ENCODE measurements at places on chromosomes 3 and 15. TPM values are rescaled to one million over a fixed set of nuclear protein-coding genes. Genes with fewer than 3 reads are reported as not detected.

GRCh38 chr15:72249142-72249810 is 18.3 kb upstream of the PKM start:
- no peak for DNase-seq

GRCh38 chr3:58176827-58177489 is 33.8 kb downstream of the DNASE1L3 start:
- DNase-seq = no peak

DNA sequence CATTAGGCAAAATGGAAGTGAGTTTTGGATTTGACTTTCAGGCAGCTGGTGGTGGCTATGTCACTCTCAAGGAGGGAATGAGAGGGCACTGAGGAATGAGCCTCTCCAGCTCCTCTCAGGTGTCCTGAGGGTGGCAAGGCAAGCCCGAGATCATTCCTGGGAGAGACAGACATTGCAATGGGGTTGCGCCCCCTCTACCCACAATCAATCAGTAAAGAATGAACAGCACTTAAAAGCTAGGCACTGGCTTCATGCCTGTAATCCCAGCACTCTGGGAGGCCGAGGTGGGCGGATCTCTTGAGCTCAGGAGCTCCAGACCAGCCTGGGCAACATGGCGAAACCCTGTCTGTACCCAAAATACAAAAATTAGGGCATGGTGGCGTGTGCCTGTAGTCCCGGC is 14.1 kb upstream of the SHF start:
- DNase-seq = no peak

Gene TEX55
- not detected for total RNA-seq

GRCh38 chr3:143672396-143673165 is 175.7 kb downstream of the SLC9A9 start:
- DNase-seq = no peak

DNA sequence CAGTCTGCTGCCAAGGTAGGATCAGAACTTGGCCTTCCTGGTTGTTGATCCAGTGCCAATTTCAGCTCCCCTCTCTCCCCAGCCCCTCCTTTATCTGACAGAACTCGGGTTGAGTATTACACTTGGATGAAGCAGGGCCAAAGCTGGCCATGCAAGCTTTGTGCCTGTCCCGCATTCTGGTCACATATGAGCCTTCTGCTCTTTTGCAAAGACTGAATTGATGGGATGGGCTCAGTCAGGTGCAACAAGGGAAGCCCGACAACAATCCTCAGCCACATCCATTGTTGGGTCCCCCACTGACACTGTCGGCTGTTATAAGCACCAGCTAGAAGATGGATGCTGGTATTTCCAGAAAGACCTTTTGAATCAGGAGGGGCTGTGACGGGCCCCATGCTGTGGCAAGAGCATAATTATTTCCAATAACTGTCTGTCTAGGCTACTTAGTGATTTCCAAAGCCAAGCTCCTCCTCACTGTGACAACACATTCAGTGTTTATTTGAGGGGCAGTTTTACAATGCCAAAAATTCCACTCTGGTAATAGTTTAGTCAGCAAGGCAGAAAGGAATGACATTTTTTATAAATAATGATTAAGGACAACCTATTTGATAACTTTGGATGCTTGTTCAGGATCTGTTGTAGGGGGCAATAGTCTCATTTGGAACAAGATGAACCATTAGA is 146.8 kb upstream of the FRMD4B start:
- no peak for DNase-seq

DNA sequence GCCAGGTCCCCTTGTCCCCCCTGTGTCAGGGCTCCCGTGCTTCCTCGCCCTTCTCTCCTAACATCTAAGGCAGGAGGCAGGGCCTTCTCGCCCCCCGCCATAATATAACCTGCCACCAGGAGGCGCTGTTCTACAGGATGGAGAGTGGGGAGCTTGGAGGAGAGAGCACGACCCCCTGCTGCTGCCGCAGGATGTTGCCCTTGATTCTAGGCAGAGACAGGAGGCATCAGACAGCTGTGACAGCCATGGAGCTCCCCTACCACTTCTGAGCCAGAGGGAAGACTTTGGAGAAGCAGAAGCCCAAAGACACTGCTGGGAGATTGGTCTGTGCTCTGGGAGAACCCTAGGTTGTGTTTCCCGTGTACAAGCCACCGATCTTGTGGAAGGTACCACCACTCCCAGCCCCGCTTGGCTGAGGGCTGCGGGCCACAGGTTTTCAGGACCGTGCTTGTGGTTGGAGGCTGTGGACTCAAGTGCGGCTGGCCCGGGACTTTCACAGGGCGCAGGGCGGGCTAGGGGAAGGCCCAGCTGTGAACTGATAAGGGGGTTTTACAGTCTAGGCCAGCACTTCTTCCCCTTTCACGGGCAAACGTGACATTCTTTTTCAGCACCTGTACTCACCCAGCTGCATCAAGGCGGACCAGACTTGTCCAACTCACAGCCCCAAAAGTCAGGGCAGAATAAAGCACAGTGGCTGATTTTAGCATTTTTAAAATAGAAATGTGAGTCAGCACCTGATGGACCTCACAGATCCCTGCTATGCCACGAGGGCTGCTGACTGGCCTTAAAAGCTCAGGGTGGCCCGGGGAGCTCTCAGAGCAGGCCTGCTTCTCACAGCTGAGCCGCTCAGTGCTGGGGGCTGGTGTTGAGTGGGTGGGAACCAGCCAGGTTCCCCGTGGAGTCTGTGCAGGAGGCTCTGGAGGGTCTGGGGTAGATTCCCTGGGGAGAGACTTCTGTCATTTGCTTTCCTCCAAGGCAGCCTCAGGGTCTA is 2.6 kb upstream of the TIGIT start:
- peak; percentile 80 for DNase-seq

Gene DUOX1
- total RNA-seq = 0.59 TPM

DNA sequence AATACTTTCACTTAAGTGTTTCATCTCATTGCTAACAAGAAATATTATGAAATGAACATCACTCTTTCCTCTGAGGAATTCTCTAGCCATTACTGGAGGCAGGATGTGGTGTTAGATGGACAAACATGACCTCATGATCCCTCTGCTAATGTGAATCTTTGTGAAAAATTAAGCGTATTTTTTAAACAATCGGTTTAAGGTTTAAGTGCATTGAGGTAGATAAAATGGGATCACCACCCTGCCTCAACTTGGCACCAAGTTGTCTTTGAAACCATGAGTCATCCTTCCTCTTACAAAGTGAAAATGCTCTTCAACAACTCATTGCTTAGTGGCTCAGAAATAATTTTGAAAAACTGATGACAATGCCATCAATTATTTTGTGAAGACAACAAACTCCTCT is 76.0 kb upstream of the DCBLD2 start:
- no peak for DNase-seq

Gene TRPM1
- not detected for total RNA-seq

- DNase-seq = no peak
Observed at GRCh38 chr3:119534296-119534695, 25.1 kb downstream of the CD80 start.
